ENCODE measurements at places on chromosomes 6 and 20.

DNA sequence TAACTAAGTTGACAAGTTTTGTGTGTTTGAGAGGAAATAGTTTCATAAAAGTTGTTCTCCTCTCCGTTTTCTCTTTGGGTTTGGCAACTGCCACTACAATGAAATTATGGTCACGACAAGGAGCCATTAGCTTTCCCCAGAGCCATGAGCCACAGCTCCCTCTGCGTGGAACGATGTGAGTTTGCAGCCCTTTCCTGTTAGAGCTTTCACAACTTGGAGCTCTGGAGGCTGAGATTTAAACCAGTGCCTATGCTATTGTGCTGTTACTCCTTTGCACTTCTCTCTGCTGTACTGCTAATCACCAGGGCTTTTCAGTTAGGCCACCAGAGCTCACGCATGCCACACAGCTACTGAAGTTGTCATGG lies 29.3 kb upstream of the TXNDC5 start:
- DNase-seq, result no peak

DNA sequence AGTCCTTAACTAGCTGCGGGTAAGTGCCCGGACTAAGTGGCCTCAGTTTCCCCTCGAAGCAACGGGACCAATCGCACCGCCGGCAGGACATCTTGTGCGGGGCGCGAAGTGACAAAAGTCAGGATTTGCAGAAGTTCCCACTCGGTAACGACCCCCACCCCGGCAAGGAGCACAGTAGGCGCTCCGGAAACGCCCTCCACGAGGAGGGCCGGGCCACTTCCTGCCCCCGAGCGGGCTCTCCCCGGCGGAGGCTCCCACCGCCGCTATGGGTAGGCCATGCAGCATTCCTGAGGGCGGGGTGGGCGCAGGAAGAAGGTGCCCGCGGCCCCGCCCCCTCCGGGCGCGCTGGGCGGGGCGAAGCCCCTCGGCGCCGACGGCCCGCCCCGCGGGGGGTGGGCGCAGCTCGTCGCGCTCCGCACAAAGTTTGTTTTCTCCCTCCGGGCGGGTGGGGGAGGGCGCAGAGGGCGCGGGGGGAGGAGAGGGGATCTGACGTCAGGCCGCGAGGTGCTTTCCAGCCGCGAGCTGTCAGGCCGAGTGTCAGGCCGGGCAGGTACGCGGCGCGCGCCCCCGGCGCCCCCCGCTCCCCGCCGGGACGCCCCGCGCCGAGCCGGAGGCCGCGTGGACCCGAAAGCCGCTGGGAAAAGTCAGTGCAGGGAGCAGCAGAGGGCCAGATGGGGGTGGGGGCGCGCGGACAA lies at the start of gene TGIF2:
TSS of gene TGIF2 (plus strand) at position 495 of the 695 bp plus-strand sequence. CDS start 5,178 bp downstream, outside the sequence.
- DNase-seq, result peak; percentile 89

GRCh38 chr20:36307412-36308325 lies 1.5 kb downstream of the DLGAP4 start:
- DNase-seq, result no peak

DNA sequence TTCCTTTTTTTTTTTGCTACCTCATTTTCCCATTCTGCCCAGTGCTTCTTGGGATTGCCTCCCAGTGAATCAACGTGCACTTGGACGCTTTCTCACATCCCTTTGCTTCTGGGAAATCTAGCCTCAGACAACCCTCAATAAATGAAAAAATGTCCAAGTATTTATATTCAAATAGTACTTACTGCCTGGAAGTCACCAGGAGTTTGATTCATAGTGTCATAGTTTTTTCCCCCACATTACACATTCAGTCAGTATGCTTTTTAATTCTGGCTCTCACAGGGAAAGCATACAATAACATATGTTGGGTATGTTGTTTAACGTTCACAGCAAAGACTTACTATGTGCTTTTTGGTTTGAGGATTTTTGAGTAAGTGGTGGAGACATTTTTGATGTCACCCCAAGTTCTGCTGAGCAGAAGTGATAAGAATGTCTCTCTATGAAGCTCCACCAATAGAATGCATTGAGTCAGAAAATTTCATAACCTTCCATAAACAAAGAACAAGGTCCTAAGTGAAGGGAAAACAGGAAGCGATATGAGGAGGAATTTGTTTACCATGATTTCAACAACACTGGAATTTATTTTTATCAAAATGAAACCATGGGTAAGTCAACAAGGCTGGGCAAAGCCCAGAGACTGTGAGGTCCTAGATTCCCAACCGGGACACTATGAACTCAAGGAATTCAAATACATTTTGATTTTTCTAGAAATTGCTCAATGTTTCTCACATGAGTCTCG lies 301.2 kb upstream of the BMP2 start:
- no peak for DNase-seq

DNA sequence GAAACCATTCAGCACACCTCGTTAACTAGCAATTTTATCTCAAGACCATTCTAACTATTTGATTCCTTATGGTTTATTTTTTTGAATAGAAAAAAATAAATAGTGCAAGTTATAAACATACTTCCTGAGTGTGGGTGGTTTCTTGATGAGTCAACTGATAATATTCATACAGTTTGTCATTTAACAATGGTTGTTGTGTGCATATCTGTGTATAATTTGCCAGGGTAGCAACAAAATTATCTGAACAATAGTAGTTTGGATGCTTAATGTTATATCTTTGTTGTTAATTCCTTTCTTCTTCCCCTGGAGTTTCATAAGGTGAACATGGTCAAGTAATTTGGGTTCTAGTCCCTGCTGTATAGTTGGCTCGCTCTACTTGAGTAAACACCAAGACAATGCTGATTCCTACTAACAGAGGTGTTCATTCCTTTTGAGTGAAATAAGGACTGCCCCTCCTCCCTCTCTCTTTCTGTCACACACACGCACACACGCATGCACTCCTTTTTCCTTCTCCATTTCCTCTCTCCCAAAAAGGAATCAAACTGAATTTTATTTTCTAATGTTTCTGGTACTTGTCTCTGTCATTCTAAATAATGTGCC lies 938.1 kb upstream of the EPHA7 start:
- no peak for DNase-seq

- no peak for DNase-seq
Measured at GRCh38 chr20:39398656-39399055, 436.5 kb downstream of the DHX35 start.

- no peak for DNase-seq
Measured at GRCh38 chr6:87968435-87969278, 79.0 kb upstream of the SPACA1 start.

- DNase-seq, result no peak
Measured at GRCh38 chr6:82362144-82362543, 1.5 kb upstream of the TPBG start.

GRCh38 chr6:75735491-75736186 lies 13.4 kb upstream of the MYO6 start:
- no peak for DNase-seq

DNA sequence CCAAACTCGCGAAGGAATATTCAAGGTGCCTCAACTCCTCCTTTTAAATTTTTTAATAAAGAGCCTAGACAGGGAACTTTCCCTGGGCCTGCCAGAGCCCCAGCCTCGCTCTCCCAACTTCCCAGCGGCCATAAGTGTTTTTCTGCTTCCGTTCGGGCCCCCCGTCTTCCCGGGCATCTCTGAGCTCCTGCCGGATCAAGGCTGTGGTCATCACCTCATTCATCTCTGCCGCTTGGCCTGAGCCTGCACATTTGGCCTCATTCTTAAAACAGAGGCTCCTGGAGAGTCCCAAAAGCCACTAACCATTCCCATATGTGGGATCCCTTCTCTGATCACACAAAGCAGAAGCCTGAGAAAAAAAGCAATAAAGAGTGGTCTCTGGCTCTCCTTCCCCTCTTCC lies 969.1 kb upstream of the DEFB115 start:
- no peak for DNase-seq

DNA sequence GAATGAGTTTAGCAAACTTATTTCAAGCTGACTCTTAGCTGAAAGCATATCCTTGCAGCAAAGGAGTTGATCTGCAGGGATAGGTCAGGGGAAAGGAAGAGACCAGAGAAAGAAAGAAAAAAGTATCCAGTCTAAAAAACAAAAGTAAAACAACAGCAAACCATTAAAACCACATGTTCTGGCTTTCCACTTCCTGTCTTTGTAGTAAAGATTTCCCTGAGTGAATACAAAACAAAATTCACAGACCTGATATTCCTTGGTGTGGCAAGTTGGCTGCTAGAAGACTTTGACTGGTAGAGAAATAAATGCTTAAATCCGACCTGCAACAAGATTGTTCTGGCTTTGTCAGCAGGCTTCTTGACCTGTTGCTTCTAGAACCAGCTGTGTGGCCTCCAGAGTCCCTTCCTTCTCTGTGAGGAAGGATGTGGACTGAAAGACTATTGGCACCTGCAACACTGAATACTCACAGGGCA lies 23.4 kb upstream of the MCM3 start:
- DNase-seq, result no peak

- no peak for DNase-seq
Measured at GRCh38 chr6:5345324-5345723, 84.0 kb downstream of the FARS2 start.

DNA sequence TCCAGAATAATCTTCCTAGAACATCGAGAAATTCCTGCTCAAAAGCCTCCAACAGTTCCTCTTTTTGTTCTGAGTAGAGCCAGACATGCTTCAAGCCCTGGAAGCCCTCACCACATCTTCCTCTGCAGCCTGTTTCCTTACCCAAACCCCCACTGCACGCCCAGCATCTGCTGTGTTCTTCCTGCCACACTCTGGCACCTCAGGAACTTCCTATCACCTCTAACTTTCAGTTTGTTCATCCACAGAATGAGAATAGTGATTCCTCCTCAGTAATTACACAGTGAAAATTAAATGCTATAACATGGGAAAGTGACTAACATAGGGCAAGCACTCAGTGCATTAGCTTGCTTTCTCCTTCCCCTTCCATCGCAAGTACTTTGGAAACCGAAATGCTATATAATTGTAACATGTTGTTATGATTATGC lies 26.3 kb downstream of the C6orf89 start:
- DNase-seq, result peak; percentile 23

DNA sequence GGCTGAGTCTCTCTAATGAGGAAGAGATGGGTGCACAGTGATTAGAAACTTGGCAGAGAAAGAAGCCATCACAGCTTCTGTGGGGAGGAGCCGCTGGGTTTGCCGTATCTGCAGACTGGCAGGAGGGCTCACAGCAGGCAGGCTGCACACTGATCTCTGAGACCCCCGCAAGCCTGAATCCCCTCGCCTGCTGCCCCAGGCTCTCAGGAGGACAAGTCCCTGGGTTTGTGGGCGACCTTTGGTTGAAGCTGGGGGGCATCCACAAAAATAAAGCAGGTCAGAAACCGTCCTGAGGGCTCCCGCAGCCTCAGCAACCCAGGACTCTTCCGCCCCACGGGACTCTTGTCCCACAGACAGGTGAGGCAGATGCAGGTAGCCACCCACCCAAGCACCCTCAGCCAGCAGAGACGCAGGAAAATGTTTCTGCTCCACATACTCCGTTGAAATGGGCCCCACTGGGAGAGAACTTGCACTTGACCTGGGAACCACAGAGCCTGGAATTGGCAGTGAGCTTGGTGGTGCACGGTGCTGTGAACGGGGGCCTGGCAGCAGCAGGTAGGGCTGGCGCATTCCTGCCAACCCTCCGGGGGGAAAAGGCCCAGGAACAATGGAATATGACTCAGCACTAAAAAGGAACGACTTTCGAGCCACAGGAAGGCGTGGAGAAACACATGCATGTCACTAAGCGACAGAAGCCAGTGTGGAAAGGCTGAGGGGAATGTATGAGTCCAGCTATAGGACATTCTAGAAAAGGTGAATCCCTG lies 89.9 kb downstream of the YTHDF1 start:
- DNase-seq, result no peak

- no peak for DNase-seq
Measured at GRCh38 chr6:44680202-44680720, 292.8 kb downstream of the CDC5L start.

DNA sequence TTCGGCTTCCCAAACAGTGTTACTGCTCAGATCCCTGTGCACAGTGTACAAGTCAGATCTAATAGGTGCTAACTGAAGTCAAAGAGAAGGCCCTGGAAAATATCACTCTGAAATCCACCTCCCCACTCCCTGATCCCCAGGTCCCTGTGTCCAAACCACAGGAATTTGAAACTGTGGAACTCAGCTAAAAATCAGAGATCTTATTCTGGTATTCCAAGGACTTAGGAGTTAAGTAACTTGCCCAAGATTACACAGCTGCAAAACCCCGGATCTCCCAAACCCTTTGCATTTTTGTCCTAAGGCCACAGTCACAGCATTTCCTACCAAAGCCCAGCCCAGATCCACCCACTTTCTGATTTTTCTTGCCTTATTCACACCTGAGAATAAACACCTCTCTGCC lies 32.3 kb upstream of the SLC23A2 start:
- DNase-seq, result no peak

DNA sequence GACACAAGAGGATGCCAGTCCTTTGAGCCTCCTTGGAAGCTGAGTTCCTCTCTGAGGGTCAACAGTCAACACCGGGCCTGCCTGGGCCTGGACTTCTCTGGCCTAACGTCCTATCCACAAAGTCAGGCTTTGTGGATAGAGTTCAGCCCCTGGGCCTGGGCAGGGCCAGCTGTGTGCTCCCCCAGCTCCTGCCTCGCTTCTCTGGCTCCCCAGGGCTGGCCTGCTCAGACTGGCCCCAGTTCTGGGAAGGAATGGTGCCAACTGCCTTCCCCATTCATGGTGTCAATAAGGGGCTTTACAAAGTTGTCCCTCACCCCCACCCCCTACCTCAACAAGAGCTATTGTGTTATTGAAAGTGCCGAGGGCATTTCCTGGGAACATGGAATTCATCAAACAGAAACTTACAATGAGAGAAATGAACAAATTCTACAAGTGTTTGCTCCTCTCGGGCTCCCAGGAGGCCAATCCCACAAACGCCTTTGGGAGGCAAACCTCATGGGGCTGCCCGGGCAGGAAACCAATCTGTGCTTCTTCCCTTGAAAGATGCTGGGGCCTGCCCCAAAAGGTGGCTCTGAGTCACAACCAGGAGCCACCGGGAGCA lies 26.5 kb upstream of the PPP1R14C start:
- no peak for DNase-seq
